Tongue (tissue), 3 donors: ENCODE measurements at places on chromosomes 3 and 15.

- DNase-seq, result no peak
These were observed 124.4 kb downstream of the B3GALNT1 start for GRCh38 chr3:160980740-160981139.

GRCh38 chr3:52820736-52821135 is 9.7 kb downstream of the ITIH4 start:
- no peak for DNase-seq

DNA sequence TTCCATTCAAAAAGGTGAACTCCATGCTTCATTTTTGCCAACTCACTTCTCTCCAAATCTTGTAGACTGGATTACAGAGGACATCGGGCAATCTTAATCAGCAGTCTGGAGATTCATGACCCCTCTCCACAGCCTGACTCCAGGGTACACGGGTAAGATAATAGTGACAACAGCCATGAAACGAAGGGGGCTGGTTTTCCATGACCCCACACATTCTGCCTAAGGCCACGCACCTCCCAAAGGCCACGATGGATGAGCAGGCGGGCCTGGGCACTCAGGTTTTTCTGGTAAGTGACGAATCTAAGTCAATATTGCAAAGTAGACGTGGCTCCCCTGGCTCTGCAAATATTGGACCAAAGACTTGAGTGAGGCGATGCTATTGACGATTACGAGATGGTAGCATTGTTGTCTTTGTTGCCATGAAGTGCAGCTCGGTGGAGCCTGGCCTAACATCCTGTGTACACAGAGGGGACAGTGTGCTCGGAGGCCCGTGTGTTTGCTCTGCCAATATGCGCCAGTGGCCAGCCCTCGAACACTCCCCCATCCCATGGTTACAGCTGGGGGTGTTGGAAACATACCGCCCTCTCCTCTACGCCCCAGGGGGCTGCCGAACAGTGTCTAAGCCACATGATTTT is 119.1 kb downstream of the OPA1 start:
- peak; percentile 8 for DNase-seq

- no peak for DNase-seq
These were observed 27.8 kb upstream of the AP4E1 start for GRCh38 chr15:50880651-50881114.

GRCh38 chr15:101526021-101526420 is 36.5 kb upstream of the PCSK6 start:
- DNase-seq, result peak; percentile 26

GRCh38 chr15:97521381-97522285 is 438.9 kb upstream of the ARRDC4 start:
- DNase-seq, result peak; percentile 67

- no peak for DNase-seq
These were observed 67.3 kb upstream of the RASGRF1 start for GRCh38 chr15:79157631-79158592.

- no peak for DNase-seq
These were observed 24.0 kb downstream of the ST3GAL6 start for GRCh38 chr3:98787181-98787580.

- DNase-seq, result no peak
These were observed 271.7 kb upstream of the GBE1 start for GRCh38 chr3:82033186-82033585.

DNA sequence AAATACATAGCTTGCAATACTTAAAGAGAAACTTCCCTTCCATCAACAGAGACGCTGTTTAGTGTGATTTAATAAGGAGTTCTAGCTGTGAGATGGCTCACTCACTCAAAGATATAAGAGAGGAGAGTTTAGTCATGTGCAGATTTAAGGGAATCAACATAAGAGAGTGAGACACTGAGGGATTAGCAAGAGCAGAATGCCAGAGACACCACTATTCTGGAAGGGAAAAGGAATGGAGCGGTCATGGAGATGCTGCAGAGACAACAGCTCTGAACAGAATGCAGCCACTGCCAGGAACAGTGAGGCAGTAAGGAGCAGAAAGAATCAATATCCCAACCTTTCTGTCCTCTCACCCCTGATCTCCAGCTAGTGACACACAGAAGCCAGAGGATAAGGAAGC is 248.8 kb downstream of the MBNL1 start:
- no peak for DNase-seq

- DNase-seq, result no peak
These were observed 126.9 kb upstream of the MRPS22 start for GRCh38 chr3:139216958-139217357.

DNA sequence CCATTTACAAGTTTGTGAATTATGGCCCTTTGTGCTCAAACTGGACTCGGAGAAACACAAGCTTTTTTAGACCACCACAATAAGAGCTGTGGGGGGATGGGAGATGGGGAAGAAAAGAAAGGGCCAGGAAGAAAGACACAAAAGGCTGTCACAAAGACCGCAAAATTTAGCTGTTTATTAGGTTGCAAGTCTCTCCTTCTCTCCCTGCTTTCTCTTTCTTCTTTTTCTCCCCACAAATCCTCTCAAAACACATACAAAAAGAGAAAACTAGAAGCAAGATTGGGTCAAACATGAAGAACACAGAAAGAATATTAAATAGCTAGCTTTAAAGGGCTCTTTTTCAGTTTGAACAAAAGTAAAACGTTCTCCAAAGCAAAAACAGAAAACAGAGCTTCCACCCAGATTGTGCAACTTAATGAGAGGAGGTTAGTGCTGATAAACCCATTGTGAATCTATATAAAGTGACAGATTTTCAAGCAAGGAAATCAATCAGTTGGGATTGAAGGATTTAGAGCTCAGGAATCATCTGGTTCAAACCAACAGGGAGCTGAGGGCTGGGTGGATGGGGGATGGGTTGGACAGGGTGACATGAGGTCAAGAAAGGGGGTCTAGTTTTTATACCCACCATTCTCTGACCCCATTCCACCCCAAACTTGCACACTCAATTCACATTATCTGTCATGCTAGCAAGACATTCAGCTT is 87.3 kb downstream of the DHX30 start:
- DNase-seq, result no peak

DNA sequence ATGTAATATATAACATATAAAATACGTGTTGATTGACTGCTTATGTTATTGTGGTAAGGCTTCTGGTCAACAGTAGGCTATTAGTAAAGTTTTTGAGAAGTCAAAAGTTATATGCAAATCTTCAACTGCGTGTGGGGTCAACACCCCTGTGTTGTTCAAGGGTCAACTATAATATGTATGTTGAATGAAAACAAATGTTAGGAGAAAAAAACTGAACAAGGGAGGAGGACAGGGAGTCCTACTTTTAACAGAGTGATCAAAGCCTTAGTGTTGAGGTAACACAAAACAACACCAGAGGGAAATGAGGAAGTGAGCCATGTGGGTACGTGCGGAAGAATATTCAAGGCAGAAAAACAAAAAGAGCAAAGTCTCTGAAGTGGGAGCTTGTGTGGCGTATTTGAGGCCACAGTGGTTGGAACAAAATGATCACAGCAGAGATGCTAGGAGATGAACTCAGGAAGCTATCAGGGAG is 62.5 kb downstream of the SFMBT1 start:
- no peak for DNase-seq

DNA sequence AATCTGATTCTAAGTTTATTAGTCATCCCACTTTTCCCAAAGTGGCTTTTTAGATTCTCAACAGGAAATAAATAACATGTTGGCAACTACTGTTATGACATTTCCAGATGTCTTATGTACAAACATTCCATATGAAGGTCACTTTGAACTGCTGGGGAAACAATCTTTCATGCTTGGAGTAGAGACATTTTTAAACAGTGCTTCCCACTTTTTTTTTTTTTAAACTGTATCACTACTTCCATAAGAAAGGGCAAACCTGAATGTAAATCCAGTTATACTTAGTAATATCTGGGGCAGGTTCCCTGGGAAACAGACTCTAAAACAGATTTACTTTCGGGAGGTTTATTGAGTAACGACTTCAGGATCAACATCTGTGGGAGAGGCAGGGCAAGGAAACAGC is 473.8 kb downstream of the TAFA4 start:
- peak; percentile 43 for DNase-seq

DNA sequence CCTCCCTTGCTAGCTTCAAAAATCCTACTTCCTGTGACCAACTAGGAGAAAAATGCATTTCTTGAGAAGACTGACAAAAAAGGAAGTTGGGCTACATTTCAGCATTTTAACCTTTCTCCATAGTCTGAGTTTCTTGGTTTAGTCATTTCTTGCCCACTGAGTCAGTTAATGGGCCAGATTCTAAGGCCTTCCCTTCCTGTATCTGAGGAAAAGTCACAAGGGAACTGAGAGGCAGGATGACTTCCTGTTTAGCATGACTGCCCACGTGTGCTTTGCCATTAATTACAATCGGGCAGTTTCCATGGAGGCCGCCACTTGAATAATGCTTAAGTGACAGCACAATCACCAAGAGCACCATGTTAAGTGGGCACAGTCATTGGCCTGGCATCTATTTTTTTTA is 794.4 kb upstream of the LMCD1 start:
- DNase-seq, result no peak

- DNase-seq, result no peak
These were observed 70.5 kb downstream of the SIDT1 start for GRCh38 chr3:113602836-113603235.

DNA sequence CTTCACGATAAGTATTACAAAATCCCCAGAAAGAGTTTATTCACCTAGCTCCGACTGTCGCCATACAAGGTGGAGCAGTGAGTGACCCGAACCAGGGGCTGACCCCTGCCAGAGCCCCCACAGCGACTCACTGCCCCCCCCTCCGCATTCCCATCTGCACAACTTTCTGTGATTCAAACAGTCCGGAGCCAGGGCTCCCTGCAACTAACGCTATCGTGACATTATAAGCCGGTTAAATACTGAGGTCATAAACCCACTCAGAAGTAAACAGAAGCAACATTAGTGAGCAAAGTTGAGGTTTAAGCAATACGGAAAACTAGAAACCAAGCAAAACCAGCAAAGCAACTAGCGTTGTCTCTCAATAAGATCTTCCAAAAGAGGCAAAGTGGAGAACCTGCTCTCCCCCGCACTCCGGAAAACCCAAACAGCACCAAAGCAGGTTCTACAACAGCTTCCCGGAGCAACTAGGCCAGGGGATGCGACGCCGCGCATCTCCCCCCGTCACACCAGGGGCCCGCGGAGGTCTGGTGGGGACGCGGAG is 642 bp downstream of the SCAP start:
- no peak for DNase-seq

- no peak for DNase-seq
These were observed 237.6 kb downstream of the RAP2B start for GRCh38 chr3:153399636-153400035.

GRCh38 chr3:144942093-144942837 is 970.6 kb downstream of the DIPK2A start:
- no peak for DNase-seq

DNA sequence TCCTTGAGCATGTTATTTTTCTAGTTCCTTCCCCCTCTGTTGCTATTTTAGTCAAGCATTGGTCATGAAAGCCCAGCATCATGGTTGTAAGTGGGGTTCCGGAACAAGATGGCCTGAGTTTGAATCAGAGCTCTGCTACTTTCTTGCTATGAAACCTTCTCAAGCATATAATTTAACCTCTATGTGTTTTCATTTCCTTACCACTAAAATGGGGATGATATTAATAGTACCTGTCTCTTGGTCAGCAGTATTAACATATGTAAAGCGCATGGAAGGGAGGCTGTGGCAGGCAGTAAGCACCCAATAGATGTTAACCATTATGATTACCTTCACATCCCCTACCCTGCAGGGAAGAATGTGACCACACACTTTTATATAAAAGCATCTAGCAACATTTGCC is 14.3 kb upstream of the SPRED1 start:
- no peak for DNase-seq

DNA sequence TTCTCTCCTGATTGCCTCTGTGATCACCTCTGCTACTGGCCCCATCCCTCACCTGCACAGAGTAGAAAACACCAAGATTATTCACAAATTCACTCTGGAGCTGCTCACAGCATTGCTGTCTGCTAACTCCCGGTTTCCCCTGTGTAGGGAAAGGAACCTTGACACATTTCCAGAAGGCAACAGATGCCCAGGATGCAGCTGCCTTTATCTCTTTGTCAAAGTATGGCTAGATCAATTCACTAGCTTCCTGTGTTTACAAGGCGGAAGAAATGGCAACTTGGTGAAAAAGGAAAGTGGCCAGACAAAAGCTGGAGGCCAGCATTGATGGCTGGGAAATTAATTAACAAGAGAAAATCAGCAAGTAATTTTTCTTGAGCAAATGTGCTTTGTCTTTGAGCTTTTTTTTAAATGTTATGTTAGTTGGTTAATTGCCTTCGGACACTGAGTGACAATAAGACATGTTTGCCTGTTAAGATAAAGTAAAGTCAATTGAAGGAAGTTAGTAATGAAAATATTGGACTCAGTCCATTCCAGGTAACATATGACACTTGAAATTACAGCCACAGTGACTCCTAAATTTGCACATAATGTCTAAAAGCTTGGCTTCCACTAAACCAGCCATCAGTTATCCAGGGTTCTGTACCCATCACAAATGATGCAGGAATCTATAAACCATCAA is 394.6 kb upstream of the IL12A start:
- no peak for DNase-seq

DNA sequence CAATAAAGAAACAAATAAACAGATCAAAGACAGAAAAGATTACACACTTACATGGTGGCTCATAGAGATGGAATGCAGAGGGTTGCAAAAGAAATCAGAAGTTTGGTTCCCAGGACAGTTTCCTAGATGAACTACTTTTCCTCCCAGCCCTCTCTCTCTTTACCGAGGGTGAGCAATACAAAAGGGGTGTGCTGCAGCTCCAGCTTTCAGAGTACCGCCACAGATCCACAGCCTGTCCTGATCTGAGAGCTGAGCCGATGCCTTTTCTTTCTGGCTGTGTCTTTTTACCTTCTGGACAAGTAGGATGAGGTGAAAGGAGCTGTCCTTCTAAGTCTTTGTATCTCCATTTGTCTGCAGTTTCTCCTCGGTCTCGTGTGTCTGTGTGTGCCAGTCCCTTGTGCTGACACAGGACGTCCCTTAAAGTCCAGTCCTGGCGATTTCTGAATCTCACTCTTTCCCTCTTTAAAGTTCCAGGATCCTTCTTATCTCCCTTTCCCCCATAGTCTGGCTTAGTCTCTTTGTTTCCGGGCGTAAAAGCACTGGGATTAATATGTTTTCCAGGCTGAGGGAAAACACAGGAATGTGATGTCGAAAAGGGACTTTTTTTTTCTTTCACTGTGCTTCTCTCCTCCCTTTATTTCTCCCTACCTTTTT is 540 bp downstream of the CCDC80 start:
- peak; percentile 68 for DNase-seq

DNA sequence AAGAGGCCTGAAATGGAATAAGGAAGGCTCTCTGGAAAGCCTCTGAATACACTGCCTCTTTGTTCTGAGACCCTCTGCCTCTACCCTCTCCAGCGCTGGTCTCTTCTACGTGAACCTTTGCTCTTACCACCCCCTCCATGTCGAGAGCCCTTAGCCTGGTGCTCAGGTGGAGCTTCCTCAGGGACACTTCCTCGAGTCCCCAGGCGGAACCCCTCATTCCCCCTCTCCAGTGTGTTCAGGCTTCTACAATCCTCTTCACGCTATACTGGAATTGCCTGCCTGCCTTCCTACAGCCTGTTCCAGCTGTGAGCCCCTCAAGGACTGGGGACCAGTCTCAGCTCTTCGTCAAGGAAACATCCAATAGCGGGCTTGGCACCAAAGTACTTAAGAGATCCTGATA is 7.4 kb downstream of the STIMATE start:
- DNase-seq, result no peak

- no peak for DNase-seq
These were observed 1.3 kb downstream of the SLC28A2 start for GRCh38 chr15:45253330-45253729.
